ENCODE measurements at places on chromosomes 7 and 10.

GRCh38 chr10:76523246-76523645 lies 1091.8 kb downstream of the LRMDA start:
- no peak for DNase-seq

- no peak for DNase-seq
Observed at GRCh38 chr7:148696787-148697186, 1.9 kb upstream of the CUL1 start.

DNA sequence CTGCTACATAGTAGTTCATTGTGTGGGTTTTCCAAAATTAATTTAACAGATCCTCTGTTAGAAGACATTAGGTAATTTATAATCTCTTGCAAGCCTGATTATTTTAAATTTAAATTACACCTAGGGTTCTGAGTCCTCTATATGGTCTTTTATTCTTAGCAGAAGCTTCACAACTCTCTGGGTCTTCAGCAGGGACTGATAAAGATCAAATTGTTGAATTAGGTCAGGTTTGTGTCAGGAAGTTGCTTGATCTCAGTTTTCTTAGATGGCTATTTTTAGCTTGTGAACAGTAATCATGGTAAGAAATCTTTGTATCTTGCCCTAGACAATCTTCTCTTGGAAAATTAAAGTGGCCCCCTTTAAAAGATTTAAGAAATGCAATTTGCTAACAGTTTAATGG lies 183.1 kb upstream of the HDAC9 start:
- DNase-seq, result no peak

DNA sequence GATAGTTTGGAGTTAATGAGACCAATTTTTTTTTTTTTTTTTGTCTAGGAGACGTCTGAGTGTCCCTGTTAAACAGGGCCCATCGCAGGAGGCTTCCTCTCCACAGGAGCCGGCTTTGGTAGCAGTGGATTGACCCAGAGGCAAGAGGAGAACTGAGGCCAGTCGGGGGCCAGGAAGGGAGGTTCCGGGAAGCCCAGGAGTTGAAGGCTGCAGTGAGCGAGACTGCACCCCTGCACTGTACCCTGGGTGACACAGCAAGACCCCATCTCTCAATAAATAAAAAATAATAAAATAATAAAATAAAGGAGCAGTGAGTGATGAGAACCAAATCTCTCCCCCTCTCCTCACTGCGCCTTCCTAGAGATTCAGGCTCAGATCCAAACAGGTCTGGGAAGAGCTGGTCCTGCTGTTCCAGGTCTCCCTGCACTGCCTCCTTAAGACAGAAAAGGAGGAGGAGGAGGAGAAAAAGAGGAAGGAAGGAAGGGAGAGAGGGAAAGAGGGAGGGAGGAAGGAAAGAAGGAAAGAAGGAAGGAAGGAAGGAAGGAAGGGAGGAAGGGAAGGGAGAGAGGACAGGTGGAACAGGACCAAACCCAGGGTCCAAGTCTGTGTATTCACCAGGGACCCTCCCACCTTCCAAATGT lies 3.5 kb downstream of the MNX1 start:
- DNase-seq, result no peak

DNA sequence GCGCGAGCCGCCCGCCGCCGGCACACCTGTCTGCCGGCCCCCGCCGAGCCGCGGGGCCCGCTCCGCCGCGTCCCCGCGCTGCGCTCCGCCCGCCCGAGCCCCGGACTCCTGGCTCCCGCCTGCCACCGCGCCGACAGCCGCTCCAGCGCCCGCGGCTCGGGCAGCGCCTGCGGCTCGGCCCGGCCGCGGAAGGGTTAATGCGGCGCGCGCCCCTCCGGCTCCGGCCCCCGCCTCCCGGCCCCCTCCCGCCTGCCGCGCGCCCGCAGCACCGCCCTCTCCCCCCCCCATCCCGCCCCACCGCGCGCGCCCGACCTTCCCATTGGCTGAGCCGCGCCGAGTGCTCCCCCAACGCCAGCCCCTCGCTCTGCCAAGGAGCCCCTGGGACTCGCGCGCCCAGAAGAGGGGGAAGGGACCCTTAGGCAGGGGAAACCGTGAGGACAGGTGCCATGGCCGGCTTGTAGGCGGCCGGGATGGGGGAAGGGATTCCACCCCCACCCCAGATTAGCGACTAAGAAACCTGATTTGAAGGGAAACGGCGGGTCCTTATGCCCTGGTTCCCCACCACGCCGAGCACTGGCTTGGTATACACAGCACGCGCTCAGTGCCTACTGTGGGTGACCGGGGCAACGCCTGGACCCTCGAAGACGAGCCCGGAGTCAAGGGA lies at the start of gene KCNH2:
KCNH2 (minus strand) TSS at position 196 of the 664 bp plus-strand sequence. CDS start 408 bp downstream, outside the sequence.
- no peak for DNase-seq

Measured in stimulated activated CD8-positive, alpha-beta memory T cell treated with anti-CD3 and anti-CD28 coated beads, Interleukin-2, amount 100 ng/mL, for 48 hours (primary cell).